Renal cortical epithelial cell (primary cell): ENCODE measurements at places on chromosomes 6 and 20. TPM values are rescaled to one million over a fixed set of nuclear protein-coding genes. Genes with fewer than 3 reads are reported as not detected.

SLC17A9 gene
- 0.65 and 3.3 TPM in 2 replicates for total RNA-seq

CAP2 gene
- 7.3 and 13.1 TPM in 2 replicates for total RNA-seq

PTK7 gene
- 81.3 and 141 TPM in 2 replicates for total RNA-seq

PNLDC1 gene
- total RNA-seq = not detected in 2 replicates

BANF2 gene
- not detected in 2 replicates for total RNA-seq

FOXF2 gene
- total RNA-seq = 0.05 TPM in 1 of 2 replicates, not detected in the other

SLC24A3 gene
- under 0.01 and 0.10 TPM in 2 replicates for total RNA-seq

SYNGAP1 gene
- 1.0 and 5.9 TPM in 2 replicates for total RNA-seq

SLC35F1 gene
- 0.05 and 0.17 TPM in 2 replicates for total RNA-seq

ZBTB9 gene
- total RNA-seq = 4.7 and 9.7 TPM in 2 replicates

MYO6 gene
- total RNA-seq = 53.3 and 116 TPM in 2 replicates

GRCh38 chr6:80214436-80215022, 108.1 kb downstream of the BCKDHB start:
- DNase-seq = peak; percentile 44

- DNase-seq = no peak
Observed at GRCh38 chr20:63701329-63702035, 5.0 kb downstream of the TNFRSF6B start.

DNA sequence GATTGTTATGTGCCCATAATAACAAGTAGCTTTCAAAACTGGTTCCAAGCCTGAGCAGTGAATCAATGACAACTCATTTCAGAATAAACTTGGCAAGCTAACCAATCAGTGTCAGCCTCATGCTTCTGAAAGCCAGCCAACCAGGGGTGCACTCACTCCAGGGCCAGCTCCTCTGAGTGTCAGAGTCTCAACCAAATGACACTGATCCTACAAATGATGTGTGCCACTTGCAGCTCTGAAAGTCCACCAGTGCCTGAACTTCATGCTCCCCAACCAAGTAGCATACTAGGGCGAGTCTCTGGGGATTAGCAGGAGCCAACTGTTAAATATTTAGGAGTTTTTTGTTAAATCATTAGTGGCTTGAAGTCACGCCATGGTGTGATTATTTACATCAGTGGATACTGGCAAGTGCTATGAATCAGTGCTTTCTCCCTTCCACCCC, 4.5 kb downstream of the IYD start:
- DNase-seq = peak; percentile 82

DNA sequence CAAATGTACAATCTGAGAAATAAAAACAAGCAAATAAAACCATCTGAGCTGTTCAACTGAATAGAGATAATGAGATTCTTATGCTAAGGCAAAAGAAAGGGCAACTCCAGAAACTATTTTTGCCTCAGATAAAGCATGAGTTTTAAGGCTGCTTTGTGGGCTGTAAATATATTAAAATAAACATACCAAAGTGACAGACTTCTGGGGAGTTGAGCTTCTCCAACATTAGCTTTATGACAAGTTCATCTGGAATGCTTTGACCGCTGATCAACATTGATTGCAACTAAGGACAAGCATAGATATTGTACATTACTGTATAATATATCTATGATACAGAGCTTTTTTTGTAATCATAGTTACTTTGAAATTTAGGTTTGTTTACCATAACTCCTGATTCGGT, 19.3 kb downstream of the AK9 start:
- DNase-seq = no peak

- peak; percentile 49 for DNase-seq
Observed at GRCh38 chr6:50818673-50819072, at the start of gene TFAP2B. Gene TFAP2B (plus strand): TSS chr6:50818871. CDS start chr6:50818892, 21 bp downstream.

DNA sequence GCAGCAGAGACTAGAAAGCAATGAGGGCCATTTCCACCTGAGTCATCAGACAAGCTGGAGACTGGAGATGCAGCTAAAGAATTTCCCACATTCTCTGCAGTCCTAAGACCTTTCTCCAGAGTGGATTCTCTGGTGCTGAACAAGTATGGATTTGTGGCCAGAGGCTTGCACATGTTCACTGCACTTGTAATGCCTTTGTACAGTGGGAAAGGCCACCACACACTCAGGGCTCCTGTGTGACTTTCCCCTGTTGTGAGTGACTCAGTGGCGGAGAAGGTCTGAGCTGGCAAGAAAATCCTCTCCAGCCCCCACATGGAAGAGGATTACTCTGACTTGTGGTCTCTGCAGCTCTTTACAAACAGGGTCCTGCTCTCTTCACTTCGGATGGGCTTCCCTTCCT, 192.3 kb downstream of the C6orf118 start:
- peak; percentile 25 for DNase-seq

DNA sequence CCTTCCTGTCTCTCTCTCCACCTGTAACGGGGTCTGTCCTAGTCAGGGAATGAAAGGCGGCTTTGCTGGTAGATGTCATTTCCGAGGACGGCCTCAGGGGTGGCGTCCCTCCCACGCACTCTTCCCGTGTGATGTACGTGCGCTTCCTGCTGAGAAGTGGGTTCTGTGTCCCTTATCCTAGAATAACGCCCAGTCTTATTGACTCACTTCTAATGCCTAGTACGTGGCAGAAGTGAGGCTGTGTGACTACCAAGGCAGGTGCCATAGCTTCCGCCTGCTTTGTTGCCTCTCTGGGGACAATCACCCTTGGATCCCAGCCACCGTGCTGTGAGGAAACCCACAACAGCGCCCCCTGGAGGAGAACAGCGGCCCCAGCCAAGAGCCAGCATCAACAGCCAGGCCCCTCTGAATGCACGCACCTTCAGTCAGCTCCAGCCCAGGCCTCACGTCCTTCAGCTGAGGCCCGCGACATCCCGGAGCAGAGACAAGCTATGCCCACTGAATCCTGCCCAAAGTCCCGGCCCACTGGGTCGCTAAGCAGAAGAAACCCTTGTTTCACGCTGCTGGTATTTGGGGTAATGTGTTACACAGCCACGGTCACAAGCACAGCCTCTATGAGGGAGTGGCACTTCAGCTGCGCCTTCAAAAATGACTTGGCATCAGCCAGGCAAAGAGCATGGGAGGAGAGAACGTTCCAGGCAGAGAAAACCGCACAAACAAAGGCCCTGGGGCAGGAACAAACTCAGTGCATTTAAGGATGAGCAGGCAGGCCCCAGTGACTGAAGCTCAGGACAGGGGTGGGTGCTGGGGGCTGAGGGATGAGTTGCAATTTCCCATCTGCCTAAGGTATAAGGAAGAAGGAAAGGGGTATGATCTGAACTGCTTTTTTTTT, 224.2 kb downstream of the NFATC2 start:
- DNase-seq = no peak

DNA sequence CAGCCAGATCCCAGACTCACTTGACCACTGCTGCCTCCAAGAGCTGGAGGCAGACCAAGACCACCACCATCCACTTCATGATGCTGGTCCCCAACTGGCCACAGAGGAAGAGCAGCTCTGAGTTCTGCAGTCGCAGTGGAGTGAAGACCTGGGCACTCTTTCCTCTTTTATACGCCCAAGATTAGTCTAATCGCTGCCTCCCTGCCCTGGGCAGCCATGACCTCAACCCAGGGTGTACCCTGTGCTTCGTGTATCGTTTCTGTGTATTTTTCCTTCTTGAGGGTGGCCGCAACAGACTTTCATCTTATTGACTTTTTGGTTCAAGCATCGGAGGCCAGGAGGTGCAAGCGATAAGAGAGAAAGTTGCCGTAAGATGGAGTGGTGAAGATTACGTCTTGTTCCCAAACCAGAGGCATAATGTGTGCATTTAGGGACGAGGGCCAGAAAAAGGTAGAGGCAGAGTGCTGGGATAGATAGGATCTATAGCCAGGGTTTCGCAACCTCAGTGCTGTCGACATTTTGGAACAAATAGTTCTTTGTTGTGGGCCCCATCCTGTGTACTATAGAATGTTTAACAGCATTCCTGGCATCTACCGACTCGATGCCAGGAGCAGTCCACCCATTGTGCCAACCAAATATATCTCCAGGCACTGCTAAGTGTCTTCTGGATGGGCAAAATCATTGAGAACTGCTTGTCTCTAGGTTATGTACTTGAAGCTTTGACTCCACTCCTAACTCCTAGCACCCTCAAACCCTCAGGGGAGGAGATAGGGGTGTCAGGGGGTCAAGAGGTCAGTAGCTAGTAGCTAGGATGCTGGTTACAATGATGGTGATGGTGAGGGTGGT, at the start of gene PGC:
Gene PGC, minus strand, starts transcription at position 142 of the 846 bp plus-strand sequence. Its CDS starts 63 bp downstream, at position 79.
- no peak for DNase-seq

DNA sequence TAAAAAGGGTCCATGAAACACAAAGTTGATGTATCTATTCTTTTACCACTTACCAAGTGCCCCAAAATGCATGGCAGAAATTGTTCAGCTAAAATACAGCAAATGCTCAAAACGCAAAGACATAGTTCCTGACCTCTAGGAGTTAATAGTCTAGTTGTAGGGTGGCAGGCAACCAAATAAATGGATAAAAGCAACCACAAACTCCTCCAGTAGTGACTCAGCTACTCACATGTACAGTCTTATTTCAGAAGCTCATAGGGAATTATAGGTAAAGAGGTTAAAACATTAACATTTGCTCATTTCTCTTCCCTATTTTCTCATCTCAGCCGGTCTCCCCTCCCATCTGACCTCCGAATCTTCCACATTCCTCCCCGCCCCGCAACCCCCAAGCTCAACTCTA, 143.9 kb upstream of the INSM1 start:
- DNase-seq = no peak

DNA sequence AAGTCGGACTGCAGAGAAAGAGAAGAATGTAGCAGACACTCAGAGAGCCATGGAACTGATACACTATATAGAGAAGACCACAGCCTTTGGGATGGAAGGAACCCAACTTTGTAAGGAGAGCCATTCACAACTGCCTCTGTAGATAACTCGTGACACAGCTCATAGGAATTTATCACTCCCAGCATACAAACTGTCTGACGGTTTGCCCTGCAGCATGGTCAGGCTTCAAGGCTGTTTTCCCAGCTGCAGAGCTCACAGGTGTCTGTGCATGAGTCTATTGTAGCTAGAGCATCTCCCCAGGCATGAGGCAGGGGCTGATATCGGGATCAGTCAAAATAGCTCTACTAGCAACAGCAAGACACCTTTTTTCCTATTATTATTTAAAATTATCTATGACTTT, 130.5 kb upstream of the DTNBP1 start:
- peak; percentile 84 for DNase-seq

- no peak for DNase-seq
Observed at GRCh38 chr6:12505486-12505885, 211.1 kb upstream of the PHACTR1 start.

DNA sequence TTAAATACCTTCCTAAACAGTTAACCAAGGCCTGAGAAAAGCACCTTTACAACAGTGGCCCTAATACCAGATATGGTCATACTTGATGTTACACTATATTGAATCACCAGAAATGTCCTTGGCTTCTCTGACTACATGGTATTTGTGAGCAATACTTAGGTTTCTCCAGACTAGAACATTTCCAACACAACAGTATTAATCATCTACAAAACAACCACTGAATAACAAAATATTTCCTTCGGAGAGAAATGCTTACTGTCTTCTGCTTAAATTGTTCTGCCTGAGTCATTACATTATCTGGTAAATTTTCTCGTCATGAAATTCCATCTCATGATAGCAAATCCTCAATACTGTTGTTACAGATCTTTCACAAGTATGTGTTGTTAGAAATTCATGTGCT, 252.9 kb upstream of the RUNX2 start:
- peak; percentile 98 for DNase-seq

DNA sequence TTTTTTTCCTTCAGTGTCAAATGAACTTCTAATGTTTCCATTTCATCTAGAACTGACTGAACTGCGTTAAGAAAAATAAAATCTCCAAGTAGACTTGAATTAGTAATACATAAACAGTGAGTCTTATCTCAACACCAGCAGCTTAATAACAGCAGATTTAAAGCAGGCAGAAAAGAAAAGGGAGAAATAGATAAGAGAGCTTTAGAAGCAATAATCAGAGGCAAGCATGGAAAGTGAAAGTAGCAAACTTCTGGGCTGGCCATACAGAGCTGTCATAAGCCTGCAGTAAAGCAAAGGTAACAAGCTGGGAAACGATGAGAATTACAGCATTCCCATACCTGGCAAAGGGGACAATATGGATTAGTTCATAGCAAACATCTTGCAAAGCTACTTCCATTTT, 16.9 kb upstream of the ANGPT4 start:
- no peak for DNase-seq

GRCh38 chr6:170450916-170451761, 102.0 kb downstream of the PSMB1 start:
- DNase-seq = no peak

DNA sequence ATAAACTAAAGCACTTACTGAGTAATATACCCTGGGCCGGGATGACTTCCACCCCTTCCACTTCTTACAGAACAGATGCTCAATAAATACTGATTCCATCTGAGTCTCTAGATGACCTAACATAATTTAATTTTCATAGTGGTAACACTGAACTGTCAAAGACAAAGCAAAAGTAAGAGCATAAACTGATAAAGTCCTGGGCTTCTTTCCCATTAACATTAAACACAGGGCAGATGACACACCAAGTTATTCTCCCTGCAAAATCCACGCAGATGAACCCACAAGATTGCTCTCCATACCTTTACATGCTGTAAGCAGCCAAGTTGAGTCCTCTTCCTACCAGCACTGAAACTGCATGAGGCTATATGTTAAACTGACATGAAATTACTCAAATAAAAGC, 27.1 kb downstream of the AGPAT4 start:
- no peak for DNase-seq

GRCh38 chr20:8115436-8115835, 16.6 kb upstream of the PLCB1 start:
- no peak for DNase-seq

- DNase-seq = peak; percentile 73
Observed at GRCh38 chr6:92777146-92777740, 642.1 kb downstream of the EPHA7 start.

GRCh38 chr6:143368426-143368825, 82.1 kb downstream of the ADAT2 start:
- no peak for DNase-seq

DNA sequence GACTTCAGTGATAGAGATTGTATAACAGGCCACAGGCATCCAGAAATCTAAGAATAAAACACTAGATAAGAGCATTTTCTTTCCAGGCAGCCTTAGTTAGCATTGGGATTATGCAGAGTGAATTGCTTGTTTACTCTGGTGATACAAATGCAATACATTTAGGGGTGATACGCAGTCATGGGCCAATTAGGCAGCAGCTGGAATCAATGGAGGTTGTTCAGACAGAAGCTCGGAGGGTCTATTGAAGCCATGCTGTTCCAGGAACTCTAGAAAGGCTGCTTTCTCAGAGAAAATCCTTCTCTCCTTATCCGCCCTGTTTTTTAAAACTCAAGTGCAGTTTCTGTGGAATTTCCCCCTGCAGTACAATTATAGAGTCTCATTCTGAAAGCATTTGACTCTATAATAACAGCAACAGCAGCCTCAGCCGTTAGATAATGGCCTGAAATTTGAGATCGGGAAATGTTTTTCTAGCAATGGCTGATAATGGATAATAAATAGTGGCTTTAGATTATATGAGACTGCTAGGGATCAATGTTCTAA, 364.3 kb upstream of the HS3ST5 start:
- no peak for DNase-seq
